ENCODE measurements at places on chromosomes 4 and X.

DNA sequence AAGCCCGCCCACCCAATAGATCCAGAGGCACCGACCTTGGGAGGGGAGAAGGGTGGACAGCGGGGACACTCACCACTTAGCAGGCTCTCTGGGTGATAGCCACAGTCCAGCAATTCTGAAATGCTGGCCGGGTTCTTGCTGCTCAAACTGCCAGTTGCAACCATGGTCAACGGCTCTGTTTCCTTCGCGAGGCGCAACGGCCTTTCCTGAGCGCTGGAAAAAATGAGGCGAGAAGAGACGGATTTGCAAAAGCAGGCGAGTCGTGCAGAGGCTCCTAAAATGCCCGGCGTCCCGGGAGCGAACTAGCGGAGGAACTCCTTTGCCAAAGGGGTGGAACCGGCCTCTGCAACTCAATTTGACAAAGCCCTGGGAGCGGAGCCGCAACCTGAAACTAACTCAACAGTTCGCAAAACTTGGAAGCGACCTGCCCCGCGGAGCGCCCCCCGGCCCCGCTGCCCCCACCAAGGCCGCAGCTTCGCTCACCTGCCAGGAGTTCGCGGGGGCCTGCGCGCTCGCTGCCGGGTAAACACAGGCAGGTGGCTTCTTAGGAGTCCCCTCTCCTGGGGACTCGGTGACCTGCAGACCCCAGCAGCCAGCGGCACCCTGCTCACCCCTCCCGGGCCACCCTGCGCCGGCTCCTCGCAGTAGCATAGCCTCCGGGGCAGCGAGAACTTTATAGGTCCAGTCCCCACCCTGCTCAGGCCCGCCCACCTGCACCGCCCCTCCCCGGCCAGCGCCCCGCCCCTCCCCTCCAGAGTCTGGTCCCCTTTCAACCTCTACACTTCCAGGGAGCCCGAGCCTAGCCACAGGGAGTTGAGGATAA, at the start of gene DDIT4L:
Gene DDIT4L, minus strand, starts transcription at position 649 of the 823 bp plus-strand sequence. Its CDS starts 485 bp downstream, at position 164.
- DNase-seq, result no peak

- DNase-seq, result no peak
Observed at GRCh38 chr4:152983221-152983620, 47.1 kb downstream of the FHDC1 start.

DNA sequence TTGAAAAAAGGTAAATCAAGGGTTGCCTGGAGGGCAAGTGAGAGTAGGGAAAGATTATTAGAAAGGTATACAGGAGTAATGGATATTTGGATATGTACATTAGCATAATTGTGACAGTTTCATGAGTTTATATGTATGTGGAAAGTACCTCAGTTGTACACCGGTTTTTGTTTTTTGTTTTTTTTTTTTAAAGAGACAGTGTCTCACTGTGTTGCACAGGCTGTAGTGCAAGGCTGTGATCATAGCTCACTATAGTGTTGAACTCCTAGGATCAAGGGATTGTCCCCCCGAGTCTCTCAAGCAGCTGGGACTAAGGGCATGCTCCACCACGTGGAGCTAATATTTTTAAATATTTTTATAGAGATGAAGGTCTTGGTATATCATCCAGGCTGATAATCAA, 15.3 kb upstream of the HPGD start:
- DNase-seq, result no peak

DNA sequence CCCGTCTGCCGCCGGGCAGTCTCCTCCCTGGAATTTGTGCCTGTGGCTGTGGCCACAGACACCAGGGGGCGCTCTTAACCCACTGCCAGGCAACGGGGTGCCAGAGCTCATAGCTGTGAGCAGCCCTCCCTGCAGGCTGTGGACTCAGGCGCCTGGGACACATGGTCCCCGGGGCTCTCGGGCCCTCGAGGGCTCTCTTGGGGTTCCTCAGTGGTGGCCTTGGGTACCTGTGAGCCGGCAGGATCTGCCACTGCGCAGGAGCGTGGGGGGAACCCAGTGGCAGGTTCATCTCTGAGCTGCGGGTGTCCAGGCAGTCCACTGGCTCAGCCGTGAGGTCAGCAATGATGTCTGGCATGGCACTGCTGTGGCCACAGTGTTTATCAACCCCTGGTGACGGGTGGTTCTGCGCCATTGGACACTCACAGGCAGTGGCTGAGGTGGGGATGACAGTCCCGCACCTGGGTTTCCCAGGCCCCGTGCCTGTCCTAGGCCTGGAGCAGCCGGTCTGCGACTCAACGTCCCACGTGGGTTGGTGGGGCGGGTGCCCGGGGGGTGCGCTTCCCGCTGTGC, 37.2 kb downstream of the PCGF3 start:
- peak; percentile 54 for DNase-seq

DNA sequence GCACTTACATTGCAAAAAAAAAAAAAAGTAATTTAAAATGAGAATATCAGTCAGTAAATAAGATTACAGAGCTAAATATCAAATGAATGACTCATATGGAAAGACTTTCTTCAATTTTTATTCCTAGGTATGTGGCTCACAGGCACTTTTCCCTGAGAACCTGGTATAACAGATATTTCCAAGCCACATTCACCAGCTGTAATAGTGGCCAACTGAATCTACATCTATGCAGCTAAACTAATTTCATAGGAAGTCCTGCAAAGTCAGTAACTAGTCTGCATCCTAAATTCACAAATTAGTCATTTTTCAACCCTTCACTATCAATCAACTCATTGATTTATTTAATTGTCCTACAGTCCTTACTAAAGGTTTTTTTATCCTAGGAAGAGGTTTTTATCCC, 5.6 kb downstream of the PDE5A start:
- DNase-seq, result no peak

GRCh38 chrX:37420185-37420584, 71.0 kb downstream of the PRRG1 start:
- no peak for DNase-seq

DNA sequence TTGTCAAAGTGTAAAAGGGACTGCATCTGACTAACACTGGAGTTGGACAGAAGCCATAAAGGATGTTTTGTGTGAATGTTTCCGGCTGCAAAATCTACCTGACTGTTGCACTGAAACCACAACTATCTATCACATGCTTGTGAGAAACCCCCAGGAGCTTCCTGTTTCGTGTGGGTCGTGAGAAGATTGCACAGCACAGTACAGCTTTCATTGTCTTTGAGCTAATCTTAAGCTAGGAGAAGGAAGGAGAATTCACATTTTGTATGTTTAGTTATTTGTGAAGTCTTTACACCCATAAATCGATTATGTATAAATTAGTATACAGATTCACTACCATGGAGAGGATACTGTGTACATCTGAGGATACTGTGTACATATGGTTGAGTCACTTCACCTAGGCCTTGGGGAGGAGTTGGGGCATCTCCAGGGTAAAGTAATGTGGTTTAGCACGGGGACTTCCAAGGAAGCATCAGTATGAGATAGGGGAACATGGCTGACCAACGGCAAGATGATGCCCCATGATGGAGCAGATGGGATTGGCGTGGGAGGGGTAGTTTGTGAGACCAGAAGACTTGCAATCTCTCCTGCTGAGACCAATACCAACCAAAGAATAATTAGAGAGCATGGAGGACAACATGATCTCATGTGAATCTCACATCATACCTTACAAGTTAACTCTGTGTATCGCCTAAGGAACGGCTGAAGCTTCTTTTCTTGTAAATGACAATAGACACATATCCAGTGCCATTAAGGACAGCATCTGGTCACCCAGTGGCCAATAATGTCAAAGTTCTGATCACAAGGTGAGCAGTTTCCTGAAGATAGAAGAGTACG, 43.1 kb upstream of the FAM9C start:
- peak; percentile 63 for DNase-seq

DNA sequence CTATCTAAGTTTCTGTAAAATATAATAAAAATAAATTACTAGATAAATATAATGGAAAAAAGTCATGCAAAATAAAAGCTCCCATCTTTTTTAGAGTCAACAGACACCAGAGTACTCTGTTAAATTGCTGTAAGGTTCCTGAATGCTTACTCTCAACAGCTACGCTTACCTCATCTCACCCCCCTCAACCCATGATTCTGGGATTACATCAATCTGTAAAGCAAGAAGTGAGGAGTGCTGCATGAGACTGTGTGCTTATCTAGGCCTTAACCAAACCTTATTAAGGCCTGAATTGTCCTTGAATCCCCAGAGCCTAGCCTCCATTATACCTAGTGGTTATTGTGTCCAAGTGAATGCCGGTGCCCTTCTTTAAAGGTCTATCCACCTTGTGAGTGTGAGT, 735.8 kb downstream of the RPA4 start:
- no peak for DNase-seq

- DNase-seq, result no peak
Observed at GRCh38 chrX:9730752-9731151, 34.9 kb downstream of the GPR143 start.

DNA sequence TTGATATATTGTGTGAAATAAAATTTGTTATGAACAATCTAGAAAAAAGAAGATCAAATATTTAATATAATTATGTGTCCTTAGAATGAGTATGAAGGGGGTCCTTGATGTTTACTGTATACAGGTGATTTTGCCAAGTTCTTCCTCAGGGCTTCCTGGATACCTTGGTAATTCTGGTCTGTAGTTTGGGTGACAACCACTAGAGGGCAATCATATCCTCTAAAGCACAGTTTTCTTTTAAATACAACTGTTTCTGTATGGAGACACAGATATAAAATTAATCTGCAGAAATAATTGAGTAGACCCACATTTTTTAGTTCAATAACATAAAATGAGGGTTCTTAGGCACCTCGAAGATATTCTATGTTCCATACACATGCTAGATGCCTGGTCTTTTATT, 157.7 kb downstream of the SPANXN1 start:
- peak; percentile 45 for DNase-seq

GRCh38 chrX:24153796-24154189, 4.3 kb downstream of the ZFX start:
- no peak for DNase-seq

DNA sequence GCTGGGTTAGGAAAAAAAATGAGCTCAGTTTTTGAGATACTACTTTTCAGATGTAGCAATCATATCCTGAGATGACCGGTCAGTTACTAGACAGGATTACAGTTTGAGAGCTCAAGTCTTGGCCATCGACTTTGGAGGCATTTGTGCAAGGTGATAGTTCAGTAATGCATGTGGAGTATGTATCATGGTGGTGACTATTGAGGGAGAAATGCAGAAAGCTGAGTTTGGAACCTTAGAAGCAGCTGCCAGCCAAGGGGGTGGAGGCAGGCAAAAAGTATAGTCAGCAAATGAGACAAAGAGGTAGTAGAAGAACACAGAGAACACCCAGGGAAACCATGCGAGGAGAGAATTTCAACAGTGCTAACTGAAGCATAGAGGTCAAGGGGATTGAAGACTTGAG, 48.7 kb upstream of the SLC4A4 start:
- DNase-seq, result no peak

DNA sequence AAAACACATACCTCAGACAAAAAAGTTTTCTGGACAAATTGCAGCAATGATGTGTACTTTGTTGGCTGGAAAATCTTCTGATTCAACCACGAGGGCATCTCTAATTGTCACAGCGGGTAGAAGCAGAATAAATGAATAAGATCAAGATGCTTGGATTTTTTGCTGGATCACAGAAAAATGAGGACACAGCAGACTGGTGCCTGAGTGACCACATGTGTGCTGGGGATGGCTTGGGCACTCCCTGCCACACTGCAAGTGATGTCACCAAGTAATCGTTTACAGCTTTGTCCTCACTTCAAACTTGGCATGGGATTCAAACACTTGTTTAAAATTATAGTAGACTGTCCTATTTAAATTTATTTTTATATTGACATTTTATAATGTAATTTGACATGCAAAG, 557.0 kb downstream of the SPRY1 start:
- DNase-seq, result no peak

DNA sequence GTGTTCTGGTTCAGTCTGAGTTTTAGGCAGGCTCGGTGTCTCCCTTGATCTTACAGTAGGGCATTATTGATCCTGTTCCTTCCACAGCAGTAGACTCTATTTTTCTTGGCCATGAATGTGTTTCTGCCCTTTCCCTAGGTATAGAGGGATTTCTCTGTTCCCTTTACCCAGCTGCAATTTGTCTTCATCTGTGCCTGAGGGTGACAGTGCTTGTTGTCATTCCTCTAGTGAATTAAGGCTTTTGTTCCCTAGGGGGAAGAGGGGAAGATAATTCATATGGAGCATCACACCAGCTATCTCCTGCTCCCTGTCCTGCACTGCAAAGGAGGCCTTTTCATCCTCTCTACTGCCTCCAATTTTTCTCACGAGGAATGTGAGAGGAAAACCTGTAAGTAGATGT, 39.7 kb upstream of the CXorf51A start:
- DNase-seq, result no peak

GRCh38 chr4:183142571-183143550, 43.8 kb downstream of the WWC2 start:
- DNase-seq, result no peak

- DNase-seq, result no peak
Observed at GRCh38 chrX:152137771-152138387, 498 bp downstream of the MAGEA10 start.

- DNase-seq, result no peak
Observed at GRCh38 chrX:74232859-74233258, 71.1 kb upstream of the ZCCHC13 start.

- no peak for DNase-seq
Observed at GRCh38 chrX:135572436-135572835, 52.0 kb downstream of the INTS6L start.

GRCh38 chr4:15390494-15390893, 37.3 kb upstream of the C1QTNF7 start:
- no peak for DNase-seq

GRCh38 chrX:149493567-149494562, 11.2 kb downstream of the IDS start:
- no peak for DNase-seq

DNA sequence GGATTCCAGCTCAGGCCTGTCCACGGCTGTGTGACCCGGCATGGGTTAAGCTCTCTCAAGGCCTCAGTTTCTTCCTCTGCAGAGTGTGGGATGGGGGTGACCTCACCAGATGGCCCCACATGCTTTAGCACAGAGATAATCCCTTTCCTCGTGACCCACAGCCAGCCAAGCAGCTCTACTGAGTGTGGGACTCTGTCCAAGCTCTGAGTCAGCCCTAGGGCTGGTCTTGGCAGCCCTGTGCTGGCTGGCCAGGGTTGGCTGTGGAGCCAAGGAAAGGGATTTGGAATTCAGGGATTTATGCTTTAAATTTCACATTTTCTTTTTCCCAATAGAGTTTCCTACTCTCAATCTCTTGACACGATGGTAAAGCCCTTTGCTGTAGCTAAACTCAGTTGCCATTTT, 19.7 kb upstream of the SPON2 start:
- no peak for DNase-seq

DNA sequence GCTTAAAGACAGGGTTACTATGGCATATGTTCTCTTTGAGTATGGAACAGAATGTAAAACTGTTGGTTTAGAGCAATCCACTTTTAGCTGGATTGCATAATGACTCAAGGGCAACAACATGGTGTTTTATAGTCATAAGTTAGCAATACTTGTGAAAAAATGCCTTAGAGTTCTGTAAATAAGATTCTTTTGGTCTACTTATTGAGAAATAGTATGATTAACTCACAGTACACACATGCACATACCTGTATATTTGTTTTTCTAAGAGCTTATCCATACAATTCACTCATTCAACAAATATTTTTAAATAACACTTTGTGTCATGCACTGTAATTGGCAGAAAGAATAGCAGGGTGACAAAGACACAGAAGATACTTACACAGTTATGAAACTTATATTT, 1415.5 kb downstream of the PCDH7 start:
- DNase-seq, result no peak

All from CD4-positive, CD25-positive, alpha-beta regulatory T cell (primary cell).